ENCODE measurements at places on chromosomes 3 and 15.
A peak's percentile ranks its signal among the peaks of the same experiment; 100 is the strongest.

GRCh38 chr3:1147819-1148218 lies 55.0 kb downstream of the CNTN6 start:
- DNase-seq, result no peak

GRCh38 chr15:28955993-28956421 lies 70.2 kb downstream of the APBA2 start:
- peak; percentile 92 for DNase-seq

DNA sequence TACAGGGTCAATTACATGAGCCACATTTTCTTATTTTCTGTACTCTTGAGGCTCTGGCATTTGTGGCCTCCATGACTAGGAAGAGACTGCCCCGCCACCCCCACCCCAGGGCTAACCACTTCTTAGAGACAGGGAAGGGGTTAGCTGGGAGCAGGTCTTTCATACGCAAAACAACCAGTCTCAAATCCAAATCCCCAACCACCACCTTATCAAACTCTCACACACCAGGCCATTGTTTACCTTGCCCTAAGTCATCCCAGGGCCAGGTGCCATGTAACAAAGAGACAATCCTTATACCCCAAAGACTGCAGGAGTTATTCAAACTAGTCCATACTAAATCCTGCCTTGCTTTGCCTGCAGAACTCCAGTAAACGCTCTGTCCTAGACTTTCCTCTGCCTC lies 77.8 kb downstream of the B3GNT5 start:
- no peak for DNase-seq

- no peak for DNase-seq
These were observed 96.5 kb downstream of the ARHGEF26 start for GRCh38 chr3:154217671-154218070.

GRCh38 chr3:55570271-55570711 lies 83.2 kb upstream of the WNT5A start:
- peak; percentile 53 for DNase-seq

DNA sequence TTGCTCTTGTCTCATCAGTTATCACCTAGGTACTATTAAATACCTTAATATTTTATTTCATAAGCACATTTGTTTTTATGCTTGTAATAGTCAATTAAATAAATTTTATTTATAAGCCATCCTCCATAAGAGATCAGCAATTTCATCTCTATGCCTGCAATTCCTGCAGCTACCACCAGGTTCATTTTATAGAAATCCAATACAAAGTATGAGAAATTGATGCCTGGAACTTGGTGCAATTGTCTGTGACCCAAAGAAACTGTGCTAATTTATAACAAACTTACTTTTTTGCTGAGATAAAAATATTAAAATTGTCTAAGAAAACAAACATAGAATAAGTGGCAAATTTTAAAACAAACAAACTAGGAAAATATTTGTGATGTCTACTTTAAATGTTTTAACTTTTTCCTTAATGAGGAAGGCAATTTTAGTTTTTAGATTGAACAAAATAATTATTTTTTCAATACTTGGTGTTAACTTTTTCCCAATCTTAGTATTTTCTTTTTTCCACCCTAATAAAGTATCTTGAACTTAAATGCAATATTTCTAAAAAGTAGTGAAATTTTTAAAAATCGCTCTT lies 1026.6 kb downstream of the ROBO1 start:
- no peak for DNase-seq

DNA sequence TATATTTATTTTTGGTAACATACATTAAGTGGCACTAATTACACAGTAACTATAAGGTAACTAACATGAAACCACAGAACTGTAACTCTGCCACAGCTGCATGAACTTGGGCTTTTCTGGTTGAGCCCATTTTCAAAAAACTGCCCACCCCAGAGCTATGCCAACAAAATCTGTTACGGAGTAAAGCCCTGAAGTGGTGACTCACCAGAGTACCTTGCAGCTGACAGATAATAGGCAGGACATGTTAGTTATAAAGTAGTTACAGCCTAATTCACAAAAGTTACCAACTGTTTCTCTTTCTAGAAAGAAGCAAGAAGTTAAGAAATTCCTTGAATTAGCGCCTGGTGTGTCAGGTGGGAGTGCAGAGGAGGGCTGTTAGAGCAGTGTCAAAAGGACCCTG lies 1.5 kb upstream of the GPX1 start:
- DNase-seq, result no peak

DNA sequence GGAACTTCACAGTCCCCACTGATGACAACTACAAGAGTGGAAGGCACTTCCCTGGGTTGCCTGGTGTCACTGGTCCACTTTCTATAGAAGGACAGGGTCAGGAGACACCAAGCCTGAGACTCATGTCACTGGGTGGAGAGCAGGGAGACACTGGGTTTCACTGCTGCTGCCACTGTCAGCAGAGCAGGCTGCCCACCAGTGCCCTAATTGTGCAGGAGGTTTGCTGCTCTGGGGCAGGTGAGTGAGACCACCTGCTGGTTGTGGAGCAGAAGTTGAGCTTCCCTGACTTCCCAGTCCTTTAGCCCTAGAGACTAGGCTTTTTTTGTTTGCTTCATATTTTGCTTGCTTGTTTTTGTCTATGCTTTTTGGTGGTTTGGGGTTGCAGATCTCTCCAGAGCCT lies 528.4 kb upstream of the RGMA start:
- no peak for DNase-seq

DNA sequence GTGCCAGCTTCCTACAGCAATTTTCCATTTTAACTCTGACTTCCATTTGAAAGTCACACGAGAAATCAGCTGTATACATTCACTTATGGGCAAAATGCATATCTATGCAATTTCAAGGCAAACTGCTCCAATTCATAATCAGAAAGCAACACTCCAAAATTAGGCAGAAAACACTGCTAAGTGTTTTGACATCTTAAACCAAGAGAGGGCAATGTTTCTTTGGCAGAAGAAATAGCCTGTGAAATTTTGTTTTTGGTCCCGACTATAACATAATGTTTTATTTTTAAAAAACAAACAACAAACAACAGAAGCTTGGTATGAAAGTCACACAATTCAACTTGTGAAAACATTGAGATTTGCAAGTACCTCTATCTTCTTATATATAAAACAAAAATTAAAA lies 42.6 kb downstream of the GOLIM4 start:
- no peak for DNase-seq

GRCh38 chr3:1117843-1118473 lies 25.1 kb downstream of the CNTN6 start:
- DNase-seq, result peak; percentile 77

- no peak for DNase-seq
These were observed 31.2 kb upstream of the COL8A1 start for GRCh38 chr3:99607151-99607550.

DNA sequence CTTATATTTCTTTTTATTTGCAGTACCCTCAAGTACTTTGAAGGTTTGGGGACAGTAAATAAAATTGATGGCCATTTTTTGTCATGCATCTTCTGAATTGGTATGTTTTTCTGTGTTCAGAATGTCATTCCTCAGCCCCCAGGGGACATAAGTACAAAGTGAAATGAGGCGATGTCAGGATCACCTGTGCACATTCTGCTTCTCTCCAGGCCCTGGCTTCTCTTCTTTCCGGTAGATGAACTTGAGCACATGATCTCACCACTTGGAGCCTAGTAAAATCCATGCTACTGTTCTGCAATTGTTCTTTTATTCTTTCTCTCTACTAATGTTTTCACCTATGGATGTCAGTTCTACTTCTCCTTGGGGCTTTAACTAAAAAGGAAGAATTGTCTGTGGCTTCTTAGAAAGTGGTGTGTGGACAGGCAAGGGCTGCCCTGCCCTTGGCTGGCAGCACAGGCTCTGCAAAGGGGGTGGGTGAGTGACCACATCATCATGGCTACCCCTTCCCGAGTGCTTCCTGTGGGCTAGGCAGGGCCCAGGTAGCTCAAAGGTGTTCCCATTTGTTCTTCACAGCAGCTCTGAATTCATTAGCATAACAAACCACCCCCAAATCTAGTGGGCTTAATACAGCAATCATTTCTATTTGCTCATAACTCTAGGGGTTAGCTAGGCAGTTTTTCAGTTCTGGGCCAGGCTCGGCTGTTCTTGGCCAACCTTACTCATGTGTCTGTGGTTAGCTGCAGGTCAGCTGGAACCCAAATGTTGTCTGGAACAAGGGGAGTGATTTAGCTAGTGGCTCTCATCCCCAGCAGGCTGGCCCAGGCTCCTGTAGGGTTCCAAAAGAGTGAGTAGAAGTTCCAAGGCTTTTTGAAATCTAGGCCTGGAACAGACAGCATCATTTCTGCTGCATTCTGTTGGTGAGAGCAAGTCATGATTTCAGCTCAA lies 154.0 kb upstream of the CTDSPL start:
- DNase-seq, result no peak

- DNase-seq, result no peak
These were observed 131.1 kb downstream of the NUP210 start for GRCh38 chr3:13288732-13289718.

DNA sequence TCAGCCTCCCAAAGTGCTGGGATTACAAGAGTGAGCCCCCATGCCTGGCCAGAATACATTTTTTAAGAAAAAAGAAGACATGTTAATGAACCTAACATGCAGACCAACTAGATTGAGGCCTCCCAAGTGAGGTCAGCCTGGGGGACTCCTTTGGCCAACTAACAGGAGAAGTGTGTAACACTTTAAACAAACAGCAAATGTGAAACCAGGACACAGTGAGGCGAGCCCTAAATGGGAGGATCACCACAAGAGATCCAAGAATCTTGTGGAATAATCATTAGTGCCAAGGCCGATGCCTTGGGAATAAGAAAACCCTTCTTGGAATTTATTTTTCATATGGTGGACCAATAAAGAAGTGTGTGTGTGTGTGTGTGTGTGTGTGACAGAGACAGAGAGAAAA lies 73.9 kb downstream of the ATP10A start:
- no peak for DNase-seq

DNA sequence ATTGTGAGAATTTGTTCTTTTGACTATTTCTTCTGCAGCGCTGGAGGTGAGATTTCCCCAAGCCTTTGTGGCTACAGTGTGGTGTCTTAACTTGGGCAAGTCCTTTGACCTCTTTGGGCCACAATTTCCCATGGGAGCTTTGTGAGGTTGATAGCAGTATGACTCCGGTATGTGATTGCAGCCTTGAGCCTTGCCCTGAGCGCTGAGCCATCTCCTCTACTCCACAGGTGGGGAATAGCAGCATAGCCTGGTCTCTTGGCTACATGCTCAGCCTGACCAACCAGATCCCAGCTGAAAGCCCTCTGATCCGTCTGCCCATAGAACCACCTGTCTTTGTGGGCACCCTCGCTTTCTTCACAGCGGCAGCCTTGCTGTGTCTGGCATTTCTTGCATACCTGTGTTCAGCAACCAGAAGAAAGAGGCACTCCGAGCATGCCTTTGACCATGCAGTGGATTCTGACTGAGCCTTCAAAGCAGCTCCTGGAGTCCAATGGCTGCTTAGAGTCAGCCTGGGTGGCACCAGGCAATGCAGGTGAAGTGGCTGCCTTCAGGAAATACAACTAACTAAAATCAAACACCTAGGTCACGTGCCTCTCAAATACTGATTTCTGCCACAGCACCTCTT lies 30.0 kb upstream of the RPL14 start:
- DNase-seq, result no peak

GRCh38 chr3:15261274-15261673 lies 55.2 kb downstream of the CAPN7 start:
- DNase-seq, result no peak

DNA sequence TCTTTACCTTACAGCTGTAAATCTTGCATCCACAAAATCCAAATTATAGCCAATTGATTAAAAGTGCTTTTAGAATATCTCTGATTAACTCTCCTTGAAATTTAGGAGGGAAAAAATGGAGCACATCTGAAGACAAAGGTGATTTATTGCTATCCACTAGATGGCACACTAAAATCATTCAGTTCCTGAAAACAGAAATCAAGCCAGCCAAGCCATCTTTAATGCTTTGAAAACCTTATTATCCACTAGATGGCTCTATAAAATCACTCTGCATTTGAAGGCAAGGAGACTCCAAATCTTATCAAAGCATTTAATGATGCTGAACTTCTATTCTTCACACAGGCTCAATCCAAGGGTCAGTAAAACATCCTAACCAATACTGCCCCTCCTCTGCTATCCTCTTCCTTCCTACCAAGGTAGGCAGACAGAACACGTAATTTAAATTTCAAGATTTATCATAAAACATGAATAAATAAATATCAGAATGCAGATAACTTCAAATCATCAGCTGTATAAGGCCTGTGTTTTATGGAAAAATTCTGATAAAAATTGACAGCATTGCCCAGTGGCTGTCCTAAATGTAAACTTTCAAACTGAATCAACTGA lies 48.4 kb downstream of the GOLIM4 start:
- peak; percentile 92 for DNase-seq

- DNase-seq, result peak; percentile 82
These were observed 22.5 kb upstream of the BFSP2 start for GRCh38 chr3:133377396-133377795.

- DNase-seq, result no peak
These were observed 294.2 kb upstream of the MEIS2 start for GRCh38 chr15:37394402-37395099.

DNA sequence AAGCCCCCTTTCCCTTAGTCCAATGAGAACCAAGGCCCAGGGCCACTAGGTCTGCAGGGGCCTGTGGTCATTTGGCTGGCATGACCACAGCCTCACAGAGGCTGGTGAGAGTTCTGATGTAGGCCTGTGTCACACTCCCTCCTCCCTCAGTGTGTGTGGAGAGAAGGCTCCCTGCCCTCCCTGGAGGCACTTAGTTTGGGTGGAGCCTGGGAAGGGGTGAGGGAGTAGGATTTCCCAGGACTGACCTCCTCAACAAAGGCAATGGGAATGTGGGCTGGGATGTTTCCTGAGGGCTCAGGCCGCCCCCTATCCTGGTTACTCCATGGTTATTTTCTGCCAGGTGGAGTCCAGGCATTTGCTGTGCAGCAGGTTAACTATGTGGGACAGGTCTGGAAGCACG lies 7.6 kb downstream of the TEX264 start:
- no peak for DNase-seq

- no peak for DNase-seq
These were observed 280.7 kb upstream of the TLE3 start for GRCh38 chr15:70378126-70379031.

GRCh38 chr3:43641306-43642114 lies 19.7 kb upstream of the ANO10 start:
- peak; percentile 51 for DNase-seq

GRCh38 chr3:17094551-17094950 lies 209.8 kb downstream of the PLCL2 start:
- no peak for DNase-seq

GRCh38 chr15:71810256-71811035 lies at the start of gene NR2E3:
Gene NR2E3 (plus strand): TSS chr15:71810554. CDS start chr15:71810744, 190 bp downstream.
- DNase-seq, result no peak

- no peak for DNase-seq
These were observed 116.9 kb downstream of the EPHA6 start for GRCh38 chr3:96931119-96931862.

- no peak for DNase-seq
These were observed 78.7 kb downstream of the FAIM start for GRCh38 chr3:138687236-138687635.

- no peak for DNase-seq
These were observed 48.3 kb downstream of the MAP6D1 start for GRCh38 chr3:183777016-183777618.

- no peak for DNase-seq
These were observed 32.3 kb downstream of the SLCO3A1 start for GRCh38 chr15:91885714-91886270.

DNA sequence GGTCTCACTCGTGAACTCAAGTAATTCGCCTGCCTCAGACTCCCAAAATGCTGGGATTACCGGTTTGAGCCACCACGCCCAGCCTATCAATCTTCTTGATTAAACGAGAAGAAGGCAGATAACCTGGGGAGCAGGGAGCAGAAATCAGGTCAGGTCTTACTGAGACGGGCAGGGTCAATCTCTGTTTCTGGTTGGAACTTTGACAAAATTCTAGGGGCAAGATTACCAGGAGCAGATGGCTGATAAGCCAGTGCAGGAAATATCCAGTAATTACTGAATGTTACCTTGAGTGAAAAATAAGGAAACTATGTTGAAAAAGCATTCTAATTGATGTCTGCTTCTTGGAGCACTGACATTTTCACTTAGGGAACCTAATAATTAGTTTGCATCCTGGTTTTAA lies 24.4 kb upstream of the GOLM2 start:
- no peak for DNase-seq

All from choroid plexus epithelial cell (primary cell).